ENCODE measurements at places on chromosomes 12 and 14.

DNA sequence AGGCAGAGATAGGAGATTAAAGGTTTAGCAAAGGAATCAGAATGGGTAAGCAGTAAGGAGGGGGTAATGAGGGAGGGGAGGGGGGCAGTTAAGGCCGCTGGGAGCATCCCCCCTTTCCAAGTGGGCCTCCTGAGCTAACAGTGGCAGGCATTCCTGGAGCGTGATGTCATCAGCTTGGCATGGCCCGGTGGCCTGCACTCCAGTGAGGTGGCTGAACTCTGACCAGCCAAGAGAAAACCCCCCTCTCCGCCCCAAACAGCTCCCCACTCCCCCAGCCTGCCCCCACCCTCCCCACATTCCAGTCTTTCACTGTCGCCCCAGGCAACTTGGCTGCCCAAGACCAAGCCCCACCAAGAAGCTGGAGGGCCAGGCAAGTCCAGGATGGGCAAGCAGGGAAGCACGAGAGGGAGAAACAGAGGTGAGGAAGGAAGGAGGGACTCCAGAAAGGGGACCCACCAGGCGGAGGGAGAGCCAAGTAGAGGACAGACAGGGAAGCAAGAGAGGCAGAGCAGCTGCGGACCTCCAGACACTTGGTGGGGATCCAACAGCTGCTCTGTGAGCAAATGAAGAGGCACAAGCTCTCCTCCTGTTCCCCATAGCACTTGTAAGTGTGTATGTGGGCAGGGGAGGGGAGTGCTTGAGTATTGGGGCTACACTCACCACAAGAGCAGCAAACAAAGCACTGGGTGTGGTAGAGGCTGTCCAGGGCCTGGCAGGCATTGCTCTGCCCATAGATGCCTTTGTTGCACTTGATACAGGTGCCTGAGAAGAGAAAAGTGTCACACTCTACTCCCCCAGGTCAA, 4.5 kb downstream of the AJUBA start:
- DNase-seq: no peak

DNA sequence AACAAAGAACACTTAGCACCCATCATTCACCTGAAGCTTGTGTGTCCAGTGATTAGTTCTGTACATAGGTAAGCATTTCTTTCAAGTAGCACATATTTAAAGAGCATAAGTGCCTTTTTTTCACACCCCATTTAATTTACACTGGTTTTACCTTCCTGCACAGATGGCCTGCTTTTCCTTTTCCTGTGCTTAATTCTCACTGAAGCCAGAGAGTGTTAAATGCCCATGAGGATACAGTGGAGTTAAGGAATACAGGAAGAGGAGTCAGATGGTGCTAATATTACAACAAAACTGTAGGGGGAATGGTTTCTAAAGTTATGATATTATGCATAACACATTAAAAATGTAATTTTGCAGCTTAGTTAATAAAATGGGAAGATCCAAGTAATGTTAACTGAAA, 31.0 kb upstream of the SLC38A1 start:
- DNase-seq: no peak

GRCh38 chr14:95156161-95157047, 925 bp downstream of the DICER1 start:
- DNase-seq: peak; percentile 32

DNA sequence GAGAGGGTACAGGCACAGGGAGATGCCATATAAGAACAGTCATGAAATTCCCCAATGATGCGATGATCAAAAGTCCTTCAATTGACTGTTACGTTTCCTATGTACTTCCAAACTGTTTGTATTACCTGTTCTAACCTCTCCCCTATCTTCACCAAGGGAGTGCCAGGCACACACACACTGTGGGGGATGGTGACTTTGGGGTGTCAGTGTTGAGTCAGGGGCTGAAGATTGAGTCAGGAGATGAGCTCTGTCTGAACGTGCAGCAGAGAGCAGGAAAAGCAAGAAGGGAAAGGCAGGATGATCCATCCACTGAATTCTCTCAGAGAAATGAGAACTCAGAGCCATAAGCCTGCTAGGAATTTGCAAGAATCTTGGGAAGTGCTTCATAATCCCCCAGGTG, 153.4 kb downstream of the EFCAB11 start:
- DNase-seq: no peak

DNA sequence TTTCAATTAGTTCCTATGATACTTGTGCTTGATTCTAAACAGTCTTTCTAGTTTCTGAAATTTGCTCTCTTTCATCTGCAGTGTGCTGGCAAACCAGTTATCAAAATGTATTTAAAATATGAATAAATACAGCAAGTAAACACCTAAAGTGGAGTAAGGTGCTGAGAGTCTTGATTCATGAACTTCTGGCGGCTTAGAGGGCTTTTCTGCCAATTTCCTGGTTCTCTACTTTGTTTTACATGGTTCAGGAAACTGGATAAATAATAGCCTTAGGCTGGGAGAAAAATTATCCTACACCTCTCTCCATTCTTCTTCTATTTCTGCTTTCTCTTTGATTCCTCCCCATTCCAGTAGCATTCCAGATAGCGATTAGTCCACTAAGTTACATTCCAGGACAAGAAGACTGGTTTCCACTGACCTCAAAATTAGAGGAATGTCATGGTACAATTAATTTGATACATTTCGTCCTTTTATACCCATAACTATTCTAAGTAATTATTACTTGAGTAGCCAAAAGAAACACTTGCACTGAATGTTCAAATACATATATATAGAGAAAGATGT, 14.9 kb downstream of the ATP2B1 start:
- DNase-seq: no peak

DNA sequence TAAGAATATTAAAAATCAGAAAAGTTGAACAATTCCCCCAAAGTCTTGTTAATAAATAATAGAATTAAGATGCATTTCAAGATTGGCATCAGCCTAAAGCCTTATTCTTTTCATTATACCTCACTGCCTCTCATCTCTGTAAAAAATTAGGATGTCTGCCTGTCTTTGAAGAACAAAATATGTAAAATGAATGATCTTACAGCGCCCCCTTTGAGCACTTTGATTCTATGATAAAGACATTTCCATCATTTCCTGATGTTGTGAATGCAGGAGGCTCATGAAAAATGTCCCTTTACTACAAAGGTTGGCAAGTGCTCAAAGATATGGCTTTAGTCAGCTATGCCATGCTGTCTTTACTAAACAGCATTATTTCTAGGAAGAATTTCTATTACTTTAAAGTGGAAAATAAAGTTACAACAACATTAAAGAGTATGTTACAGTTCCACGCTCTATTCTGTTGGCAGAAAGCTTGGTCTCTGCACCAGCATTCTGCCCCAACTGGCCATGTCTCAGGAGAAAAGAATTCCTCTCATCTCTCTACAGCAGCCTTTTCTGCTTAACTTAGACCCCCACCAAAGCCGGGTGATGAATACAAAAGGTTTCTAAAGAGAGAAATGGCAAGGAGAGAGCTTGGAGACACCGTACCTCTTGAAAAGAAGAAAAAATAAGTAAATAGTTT, 95.1 kb downstream of the LLPH start:
- DNase-seq: no peak

DNA sequence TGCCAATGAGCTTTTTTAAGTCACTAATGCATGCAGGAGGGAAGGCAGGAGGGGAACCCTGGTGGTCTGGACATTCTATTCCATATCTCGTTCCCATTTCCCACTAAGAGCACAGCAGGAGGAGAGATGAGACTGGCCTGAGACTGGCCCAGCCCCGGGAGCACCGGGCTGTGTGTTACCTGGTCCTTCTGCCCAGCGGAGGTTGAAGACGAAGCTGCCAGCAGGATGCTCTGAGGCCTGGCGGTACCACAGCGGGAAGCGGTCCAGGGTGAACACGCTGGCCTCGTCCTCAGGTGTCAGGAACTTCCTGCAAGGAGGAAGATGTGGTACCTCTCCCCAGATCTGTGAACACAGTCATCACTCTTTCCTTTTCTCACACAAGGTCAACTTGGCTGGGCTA, 23.9 kb downstream of the LRTM2 start:
- no peak for DNase-seq

GRCh38 chr12:69996722-69997121, 171.7 kb downstream of the MYRFL start:
- no peak for DNase-seq

- DNase-seq: no peak
Observed at GRCh38 chr14:48937541-48938195, 648.5 kb downstream of the RPS29 start.

DNA sequence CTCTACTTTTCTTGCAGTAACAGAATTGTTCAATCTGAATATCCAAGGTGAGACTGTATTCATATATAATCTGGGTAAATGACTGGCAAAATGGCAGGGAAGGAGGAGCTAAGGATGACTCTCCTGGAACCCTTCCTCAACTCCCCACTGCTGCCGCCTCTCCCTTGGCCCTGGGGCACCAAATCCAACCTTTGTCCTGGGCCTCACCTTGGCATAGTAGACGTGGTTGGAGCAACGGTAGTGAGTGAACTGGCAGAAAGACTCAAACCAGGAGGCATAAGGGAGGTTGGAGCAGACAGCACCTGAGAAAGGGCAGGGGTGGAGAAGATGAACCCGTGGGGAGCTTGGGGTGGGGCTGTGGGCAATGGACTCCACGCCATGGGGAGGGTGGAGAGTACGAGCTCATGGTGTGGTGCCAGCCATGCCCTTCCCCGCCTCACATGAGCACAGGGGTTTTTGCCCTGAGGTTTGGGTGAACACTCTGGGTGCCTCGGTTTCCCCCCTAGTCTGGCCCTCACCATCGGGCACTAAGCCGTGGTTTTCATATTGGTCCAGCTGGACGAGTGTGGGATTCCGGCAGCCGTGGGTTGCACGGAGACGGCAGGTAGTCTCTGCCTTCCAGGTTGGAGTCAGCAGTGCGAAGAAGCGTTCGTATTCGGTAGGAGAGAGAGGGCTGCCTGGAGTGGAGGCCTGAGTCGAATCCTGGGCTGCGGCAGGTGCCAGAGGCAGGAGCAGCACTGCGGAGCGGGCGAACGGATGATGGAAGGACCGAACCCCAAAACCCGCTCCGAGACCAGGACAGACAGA, 753 bp downstream of the ACRBP start:
- no peak for DNase-seq

DNA sequence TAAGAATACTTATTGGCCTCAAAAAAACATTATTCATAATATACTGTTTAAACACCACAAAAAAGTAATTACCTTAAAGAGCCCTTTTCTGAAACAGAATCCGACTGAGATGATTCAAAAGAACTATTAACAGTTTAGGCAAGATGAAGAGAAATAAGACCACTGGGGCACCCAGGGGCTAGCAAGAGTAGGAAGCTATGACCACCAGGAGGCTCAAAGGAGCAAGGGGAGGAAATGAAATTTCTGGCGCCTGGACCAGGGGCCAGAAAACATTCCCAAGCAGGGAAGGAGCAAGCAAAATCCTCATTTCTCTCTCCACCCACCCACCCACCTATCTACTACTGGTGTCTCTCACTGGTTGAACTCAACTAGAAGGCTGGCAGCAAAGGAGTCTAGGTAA, 6.3 kb upstream of the DCAF4 start:
- no peak for DNase-seq

DNA sequence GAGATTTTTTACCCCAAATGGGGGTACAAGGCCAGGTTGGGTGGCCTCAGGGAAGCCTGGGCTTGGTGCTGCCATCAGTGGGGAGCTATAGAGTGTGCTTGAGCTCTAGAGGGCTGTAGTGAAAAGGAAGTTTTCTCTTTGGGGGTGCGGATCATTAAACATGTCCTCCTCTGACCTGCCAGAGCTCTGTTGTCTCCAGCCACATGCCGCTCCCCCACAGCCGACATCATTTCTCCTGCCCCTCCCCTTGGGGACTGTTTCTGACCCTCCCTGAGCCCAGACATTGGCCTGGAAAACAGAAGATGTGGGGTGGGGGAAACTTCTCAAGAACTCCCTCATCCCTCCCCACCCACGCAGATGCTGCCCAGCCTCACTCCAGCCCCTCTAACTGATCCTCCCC, 25.3 kb downstream of the DTX1 start:
- DNase-seq: no peak

DNA sequence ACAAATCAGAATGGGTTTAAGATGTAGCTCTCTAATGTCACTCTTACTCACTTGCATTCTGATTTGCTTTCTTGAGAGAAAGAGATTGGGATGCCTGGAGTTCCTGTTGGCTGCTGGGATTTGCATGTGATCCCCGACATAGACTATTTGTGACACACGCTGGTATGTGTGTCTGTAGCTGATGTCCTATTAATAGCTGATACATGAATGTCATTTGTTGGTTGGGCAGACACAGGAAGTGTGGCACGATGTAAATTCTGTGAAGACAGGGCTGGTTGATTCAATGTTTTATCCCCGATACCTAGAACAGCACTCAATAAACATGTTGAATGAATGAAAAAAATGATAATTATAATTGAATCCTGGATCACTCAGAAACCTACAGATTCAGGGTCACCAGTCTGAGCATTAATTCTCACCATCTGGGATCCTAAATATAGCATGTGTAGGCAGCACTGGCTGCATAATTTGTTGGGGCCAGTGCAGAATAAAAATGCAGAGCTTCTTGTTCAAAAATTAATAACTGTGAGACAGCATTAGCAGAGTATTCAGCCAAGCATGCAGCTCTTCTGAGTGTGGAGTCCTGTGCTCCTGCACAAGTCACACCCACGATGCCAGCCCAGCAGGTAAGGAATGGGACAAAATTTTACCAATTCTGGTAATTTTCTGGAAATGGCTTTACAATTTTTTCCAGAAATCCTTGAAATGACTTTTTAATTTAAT, 35.5 kb upstream of the SOCS2 start:
- DNase-seq: no peak

DNA sequence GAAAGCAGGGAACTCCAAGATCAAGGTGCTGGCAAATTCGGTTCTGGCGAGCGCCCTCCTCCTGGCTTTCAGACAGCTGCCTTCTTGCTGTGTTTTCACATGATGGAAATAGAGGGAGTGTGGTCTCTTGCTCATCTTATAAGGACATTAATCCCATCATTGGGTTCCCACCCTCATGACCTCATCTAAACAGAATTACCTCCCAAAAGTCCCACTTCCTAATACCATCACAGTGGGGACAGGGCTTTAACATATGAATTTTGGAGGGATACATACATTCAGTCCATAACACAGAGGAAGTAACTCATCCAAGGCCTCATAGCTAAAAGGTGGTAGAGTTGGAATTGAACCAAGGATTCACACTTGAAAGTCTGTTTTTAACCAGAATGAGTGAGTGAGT, 28.6 kb downstream of the DYRK2 start:
- DNase-seq: no peak

DNA sequence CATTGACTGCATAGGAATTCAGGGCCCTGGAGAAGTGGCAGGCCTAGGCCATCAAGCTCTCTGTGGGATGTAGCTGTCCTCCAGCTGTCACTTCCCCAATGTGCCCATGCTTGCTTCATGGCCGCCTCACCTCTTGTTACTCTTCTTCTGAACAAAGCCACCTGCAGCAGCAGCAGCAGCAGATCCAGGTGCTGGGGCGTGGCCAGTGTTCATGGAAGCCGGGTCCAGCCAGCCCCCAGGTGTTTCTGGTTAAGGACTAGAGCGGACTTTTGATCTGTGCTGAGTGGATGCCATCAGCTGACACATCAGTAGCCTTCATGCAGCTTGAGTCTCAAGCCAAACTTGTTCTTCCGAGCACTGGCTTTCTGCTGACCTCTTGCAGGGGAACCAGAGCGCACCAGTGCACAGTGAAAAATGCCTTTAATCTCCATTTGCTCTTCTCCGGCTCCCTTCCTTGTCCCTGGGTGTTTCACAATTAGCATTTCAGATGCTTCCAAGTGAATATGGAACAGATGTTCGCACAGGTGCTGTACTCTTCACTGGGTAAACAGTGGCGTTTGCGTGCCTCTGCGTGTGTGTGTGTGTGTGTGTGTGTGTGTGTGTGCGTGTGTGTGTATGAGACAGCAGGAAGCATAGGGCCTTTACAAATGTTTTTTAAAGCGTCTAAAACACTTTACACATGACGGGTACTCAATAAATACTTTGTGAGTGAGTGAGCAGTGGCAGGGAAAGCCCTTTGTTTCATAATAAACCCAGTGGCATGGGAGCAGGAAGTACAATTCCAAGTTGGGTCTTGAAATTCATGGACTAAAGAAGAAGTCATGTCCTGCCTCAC, 20.1 kb downstream of the TPCN1 start:
- DNase-seq: no peak
